ENCODE measurements at places on chromosomes 3 and 15.

GRCh38 chr3:138331143-138331894 lies 1.7 kb upstream of the NME9 start:
- no peak for DNase-seq

DNA sequence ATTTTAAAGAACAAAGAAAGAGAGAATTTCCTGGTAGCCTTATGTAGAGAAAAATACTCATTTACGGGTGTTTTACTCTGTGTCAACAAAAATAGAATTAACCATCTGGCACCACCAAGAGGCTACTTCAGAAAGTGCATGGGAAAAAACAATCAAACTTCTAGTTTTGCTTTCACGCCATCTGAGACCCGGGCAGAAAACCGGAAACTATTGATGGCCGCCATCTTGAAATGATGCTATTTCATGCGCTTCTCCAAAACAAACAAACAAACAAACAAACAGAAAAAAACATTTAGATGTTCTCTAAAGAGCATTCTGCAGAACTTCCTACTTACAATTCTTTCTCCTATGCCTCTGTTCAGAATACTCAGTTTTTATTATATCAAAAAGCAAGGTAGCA lies 49.4 kb upstream of the SYNPR start:
- DNase-seq: no peak

- DNase-seq: no peak
These were observed 43.7 kb upstream of the ADPGK start for GRCh38 chr15:72827226-72827625.

- no peak for DNase-seq
These were observed 219.2 kb upstream of the ARHGEF26 start for GRCh38 chr3:153901991-153902390.

DNA sequence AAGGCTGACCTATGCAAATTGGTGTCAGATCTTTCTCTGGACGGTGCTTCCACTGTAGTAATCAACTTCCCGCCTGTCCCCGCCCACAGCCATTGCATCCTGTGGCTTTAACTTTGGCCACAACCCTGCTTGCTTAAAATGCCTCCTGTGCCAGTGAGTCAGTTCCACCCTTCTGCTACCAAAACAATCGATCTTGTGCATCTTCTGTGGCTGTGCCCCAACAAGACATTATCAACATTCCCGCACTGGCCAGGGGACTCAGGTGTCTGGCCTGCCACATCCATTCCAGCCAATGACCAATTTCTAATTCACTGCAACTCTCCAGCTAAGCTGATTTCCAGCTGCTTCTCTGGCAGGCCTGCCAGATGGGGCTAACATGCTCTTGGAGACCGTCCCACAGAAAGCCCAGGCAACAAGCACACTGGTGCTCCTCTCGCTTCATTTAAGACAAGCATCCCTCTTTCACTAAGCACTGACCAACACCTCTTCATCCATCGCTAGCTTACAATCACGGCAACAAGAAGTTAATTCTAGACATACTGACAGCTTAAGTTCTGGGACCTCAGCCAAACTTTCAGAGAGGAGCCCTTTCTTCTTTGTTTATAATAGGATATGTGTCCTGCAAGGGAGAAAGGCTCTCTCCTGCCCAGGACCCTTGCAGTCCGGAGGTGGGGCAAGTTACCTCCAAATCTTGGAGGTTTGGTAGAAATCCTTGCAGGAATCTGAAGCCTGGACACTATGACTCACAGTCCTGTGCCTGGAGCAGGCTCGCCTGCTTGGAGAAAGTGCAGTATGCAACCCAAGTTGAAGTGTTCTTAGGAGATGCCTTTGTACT lies 6.7 kb downstream of the CA12 start:
- no peak for DNase-seq

GRCh38 chr3:13879102-13879945 lies 547 bp downstream of the WNT7A start:
- DNase-seq: peak; percentile 23

DNA sequence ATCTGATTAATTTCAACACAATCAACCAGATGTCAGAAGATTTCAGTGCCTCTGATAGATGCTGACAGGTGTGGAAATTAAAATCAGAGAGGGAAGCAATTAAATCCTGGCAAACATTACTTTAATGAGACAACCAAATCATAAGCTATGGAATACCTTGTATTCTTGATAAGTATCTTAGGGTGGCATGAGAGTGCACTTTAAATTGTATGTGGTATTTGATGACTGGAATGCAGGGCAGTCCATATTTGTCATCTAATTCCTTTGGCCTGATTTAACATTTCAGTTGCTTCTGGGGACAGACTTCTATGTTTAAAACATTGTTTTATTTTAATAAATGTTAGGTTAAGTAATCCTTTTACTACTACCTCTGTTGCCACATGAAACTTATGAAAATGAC lies 184.1 kb downstream of the LPP start:
- DNase-seq: no peak

GRCh38 chr15:72358121-72358520 lies 17.7 kb downstream of the HEXA start:
- no peak for DNase-seq

DNA sequence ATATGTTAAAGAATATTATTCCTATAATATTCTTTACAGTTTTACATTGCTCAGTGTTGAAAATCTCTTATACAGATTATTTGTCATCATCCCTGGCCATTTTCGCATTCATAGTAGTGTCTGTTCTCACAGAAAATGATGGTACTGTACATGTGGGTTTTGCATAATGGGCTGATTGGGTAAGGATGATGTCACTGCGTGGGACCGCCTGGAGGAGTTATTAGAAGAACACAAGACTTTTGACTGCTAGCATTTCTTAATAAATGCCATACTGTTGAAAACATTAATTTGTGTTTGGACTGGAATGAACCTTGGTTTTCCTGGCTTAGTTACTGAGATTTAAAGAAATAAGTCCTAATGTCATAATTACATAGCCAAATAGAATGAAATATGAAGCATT lies 20.3 kb downstream of the LRCH3 start:
- DNase-seq: no peak

DNA sequence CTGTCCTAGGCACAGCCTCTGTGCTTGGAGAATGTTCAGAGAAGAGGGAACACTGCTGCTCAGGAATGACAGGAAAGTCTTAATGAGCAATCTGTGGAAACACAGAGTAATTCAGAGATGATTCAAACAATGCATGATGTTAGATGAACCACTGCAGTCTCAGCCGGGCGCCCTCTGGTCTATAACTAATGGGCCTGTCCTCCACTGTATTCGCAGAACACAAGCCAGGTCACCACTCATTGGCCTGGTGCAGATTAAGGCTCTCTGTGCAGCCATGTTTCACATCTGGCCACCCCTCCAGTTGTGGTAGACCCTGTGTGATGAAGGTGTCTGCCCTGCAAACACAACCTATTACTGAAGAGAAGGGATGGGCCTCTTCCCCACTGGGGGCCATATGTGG lies 281.7 kb upstream of the ROPN1 start:
- DNase-seq: no peak

DNA sequence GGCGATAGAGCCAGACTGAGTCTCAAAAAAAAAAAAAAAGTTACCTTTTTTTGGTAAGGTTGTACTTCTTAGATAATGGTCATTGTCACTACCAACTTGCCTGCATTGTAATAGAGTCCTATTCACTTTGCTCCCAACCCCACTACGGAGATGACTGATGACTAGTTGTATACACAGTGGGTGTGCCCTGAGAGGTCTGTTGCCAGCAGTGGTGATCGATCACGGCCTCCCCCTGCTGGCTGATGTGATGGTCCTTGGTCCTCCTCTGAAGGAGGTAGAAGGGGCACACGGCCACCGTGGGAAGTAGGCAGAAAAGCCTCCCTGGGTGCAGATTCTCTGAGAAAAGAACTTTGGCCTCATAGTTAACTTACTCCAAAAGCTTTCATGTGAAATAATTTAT lies 10.7 kb downstream of the GCNT3 start:
- no peak for DNase-seq

DNA sequence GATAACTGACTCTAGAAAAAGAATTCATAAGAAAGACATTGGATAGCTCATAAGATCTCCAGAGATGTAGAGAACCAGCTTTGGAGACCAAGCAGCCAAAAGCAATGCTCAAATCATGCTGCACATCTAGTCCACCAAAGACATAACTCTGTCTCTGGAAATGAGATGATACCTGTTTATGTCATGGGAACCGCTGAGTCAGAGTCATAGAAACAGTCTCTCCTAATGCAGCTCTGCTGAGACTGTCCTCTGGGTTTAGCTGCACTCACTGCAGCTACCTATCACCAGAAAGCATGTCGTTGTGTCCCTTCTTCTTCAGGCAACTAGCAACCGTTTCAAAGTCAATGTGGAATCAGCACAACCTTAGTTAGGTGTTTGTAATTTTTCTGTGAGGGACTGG lies 218.5 kb upstream of the ROBO1 start:
- DNase-seq: no peak

GRCh38 chr3:168094580-168094876 lies 1.2 kb downstream of the GOLIM4 start:
- DNase-seq: no peak

DNA sequence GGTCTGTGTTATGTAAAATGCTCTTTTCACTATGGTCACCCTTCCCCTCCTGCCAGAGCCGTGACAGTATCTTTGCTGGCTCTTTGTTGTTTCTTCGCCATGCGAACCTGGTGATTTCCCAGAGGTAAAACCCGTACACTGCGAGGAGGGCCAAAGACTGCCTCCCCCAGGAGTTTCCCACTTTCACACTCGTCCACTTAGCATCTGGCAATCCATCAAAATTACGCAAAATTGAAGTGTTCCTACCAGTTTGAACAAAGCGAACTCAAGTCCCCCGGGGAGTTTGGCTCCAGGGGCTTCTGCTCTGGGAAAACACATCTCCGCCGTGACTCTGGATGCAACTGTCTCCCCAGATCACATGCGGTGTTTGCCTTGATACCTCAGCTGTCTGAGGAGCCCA lies 239.9 kb downstream of the FAM43A start:
- DNase-seq: no peak

DNA sequence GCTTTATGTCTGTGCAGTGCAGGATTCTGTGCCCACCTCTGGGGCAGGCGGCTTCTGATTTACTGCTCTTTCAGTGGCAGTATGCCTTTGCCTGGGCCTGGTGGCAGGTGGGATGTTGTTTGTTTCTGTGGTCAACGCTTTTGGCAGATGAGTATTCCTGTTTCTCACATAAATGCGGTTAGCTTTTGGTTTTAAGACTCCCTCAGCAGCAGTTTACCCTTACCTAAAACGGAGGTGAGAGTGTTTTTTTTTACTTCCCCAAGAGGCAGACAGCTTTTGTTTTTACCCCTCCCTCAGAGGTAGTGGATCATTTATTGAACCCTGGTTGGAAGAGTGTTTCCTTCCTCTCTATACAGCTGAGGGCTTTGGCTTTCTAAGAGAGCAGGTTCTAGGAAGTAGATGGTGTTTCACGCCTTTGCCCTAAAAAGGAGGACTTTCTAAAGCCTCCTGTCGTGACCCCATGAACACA lies 134.1 kb upstream of the PLSCR5 start:
- DNase-seq: no peak

DNA sequence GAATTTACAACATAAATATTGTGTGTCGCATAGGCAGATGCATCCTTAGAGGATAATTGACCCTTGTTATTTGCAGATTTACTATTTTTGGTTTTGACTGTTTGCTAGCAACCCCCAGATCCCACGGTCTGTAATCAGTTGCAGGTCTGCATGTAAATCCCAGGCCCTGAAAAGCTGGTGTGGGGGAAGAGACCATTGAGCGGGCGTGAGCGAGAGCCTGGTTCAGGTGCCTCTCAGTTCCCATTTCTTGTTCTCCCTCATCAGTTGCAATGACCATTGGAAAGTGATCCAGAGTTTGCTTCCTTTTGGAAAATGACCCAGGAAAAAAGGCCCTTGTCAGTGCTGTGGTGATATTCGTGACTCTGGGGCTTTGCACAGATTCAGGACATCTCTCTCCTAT lies 238.9 kb downstream of the UACA start:
- no peak for DNase-seq

DNA sequence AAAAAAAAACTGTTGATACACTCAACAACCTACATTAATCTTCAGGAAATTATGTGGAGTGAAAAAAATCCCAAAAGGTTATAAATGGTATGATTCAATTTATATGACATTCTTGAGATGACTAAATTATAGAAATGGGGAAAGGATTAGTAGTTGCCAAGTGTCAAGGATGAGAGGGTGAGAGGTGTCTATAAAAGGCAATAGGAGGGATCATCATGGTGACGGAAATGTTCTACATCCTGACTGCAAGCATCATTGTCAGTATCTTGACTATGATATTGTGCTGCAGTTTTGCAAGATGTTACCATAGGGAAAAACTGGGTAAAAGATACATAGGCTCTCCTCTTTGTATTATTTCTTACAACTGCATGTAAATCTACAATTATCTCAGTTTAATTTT lies 125.6 kb downstream of the FRMD5 start:
- DNase-seq: no peak

GRCh38 chr3:112560307-112560706 lies 1.5 kb downstream of the ATG3 start:
- no peak for DNase-seq

DNA sequence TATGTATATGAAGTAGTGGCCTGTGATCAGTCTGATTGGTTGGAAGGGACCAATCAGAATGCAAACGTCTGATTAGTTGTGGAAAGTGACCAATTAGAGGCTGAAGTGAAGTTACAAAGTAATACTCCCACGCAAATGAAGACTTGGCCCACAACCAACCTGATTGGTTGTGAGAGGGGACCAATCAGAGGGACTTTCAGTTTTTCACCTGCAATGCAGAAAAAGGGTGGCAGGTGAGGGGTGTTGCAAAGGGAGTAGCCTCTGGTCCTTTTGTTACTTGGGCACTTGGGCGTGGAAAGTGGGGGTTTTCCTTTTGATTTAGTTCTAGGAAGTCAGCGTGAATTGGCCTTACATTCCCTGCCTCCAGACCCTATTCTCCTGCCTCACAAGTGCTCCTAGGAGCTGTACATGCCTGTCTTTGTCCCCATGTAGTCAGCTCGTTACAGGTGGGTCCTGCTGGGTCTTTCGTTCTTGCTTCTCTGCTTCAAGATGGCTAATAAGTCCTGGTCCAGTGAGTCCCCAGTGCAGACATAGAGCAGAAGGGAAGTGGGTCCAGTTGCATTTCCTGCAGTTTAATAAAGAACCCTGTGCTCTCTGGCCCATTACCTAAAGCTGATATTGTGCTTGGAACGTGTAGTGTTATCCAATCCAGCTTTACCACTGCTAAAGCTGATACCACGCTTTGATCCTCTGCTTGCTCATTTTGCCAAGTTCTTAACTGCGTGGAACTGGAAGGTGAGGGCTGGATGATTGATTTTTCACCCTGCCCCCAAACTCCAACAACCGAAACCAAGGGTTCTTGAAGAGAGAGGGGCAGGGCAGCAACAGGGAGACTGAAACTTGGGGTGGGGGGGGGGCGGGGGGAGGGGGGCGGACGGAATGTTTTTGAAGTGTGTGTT lies 46.0 kb upstream of the CD47 start:
- DNase-seq: no peak
